ENCODE measurements at places on chromosomes 1 and 21.

GRCh38 chr1:205670611-205671430, 9.5 kb downstream of the SLC45A3 start:
- DNase-seq: no peak

DNA sequence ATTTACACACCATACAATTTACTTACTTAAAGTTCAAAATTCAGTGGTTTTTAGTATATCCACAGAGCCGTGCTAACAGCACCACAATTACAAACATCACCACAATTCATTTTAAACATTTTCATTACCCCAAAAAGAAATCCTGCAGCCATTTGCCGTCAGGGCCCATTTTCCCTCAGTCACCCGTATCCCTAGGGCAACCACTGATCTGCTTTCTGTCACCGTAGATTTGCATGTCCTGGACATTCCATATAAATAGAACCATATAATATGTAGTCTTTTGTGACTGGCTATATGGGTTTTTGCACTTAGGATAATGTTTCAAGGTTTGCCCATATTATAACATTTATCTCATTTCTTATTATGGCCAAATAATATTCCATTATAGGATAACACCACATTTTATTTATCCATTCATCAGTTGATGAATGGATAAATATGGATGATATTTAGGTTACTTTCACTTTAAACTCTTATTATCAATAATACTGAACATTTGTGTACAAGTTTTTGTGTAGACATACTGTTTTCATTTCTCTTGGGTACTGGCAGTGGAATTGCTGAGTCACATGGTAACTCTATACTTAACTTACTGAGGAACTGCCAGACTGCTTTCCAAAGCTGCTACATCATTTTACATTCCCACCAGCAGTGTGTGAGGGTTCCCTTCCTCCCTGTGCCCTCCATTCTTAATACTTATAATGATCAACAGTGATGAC, 68.9 kb downstream of the ST3GAL3 start:
- DNase-seq: peak; percentile 72

GRCh38 chr1:111085676-111086075, 54.2 kb downstream of the DRAM2 start:
- no peak for DNase-seq

- DNase-seq: no peak
Measured at GRCh38 chr1:3883194-3883925, 16.7 kb downstream of the C1orf174 start.

DNA sequence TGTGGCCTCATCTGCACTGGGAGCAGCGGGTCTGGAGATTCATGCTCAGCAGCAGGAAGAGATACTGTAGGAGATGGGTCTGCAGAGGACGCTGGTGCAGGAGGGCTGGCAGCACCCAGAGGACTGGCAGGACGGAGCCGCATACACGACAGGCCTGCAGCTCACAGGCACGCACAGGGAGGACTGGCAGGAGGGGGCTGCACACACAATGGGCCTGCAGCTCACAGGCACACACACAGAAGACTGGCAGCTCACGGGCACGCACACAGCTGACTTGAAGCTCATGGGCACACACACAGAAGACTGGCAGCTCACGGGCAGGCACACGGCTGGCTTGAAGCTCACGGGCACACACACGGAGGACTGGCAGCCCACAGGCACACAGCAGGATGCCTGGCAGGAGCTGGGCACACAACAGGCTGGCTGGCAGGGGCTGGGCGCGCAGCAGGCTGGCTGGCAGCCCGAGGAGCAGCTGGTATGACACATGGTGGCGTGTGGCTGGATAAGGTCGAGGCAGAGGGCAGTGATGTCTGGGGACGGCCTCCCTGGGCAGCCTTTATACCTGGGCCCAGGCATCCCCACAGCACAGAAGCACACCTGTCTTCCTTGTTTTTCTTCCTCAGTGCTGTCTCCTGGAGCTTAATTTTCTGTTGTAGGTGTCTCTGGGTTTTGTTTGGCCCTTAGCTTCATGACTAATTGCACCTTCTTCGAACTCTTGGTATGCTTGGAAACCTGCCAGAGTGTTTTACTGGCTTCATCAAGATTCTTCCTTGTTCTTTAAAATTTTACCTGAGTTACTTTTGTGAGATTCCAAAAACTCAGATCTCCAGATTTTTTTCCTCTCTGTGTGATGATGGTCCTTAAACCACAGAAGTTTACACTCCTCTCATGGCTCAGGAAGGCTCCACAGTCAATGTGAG, at the start of gene KRTAP12-2:
Gene KRTAP12-2 (minus strand): TSS at position 527 of the 920 bp plus-strand sequence. CDS start 41 bp downstream, at position 486.
- DNase-seq: no peak

All from fibroblast of skin of abdomen (primary cell).